ENCODE measurements at places on chromosomes 7 and 10. TPM values are rescaled to one million over a fixed set of nuclear protein-coding genes. Genes with fewer than 3 reads are reported as not detected.

NME8 gene
- not detected for total RNA-seq

ZNF117 gene
- total RNA-seq, result 7.8 TPM

R3HCC1L gene
- total RNA-seq, result 13.0 TPM

CFAP43 gene
- total RNA-seq, result 0.09 TPM

PITRM1 gene
- 78.4 TPM for total RNA-seq

EPC1 gene
- 23.5 TPM for total RNA-seq

NEUROG3 gene
- not detected for total RNA-seq

IGFBP1 gene
- 0.47 TPM for total RNA-seq

MSS51 gene
- total RNA-seq, result 0.54 TPM

C1QL3 gene
- 0.09 TPM for total RNA-seq

CFAP70 gene
- 0.27 TPM for total RNA-seq

NCAPG2 gene
- total RNA-seq, result 24.2 TPM

COL28A1 gene
- not detected for total RNA-seq

VAX1 gene
- not detected for total RNA-seq

ABCA13 gene
- total RNA-seq, result not detected

AP1S1 gene
- 154 TPM for total RNA-seq

IRF5 gene
- 0.28 TPM for total RNA-seq

CPXM2 gene
- total RNA-seq, result 5.1 TPM

KIF11 gene
- 24.6 TPM for total RNA-seq

CACNB2 gene
- not detected for total RNA-seq

ACSM6 gene
- total RNA-seq, result not detected

SPDYE2B gene
- not detected for total RNA-seq

SHOC2 gene
- 45.3 TPM for total RNA-seq

DRGX gene
- total RNA-seq, result not detected

LRRC61 gene
- 0.19 TPM for total RNA-seq

MICALL2 gene
- 13.4 TPM for total RNA-seq

FOXI2 gene
- total RNA-seq, result not detected

LBX1 gene
- not detected for total RNA-seq

TLL2 gene
- 0.09 TPM for total RNA-seq

HOXA6 gene
- 0.36 TPM for total RNA-seq

ADAM12 gene
- 4.2 TPM for total RNA-seq

CXCL12 gene
- total RNA-seq, result 34.2 TPM

ANXA7 gene
- 72.2 TPM for total RNA-seq

ARHGEF35 gene
- 0.56 TPM for total RNA-seq

SYT15B gene
- not detected for total RNA-seq

ZWINT gene
- 16.9 TPM for total RNA-seq

CFTR gene
- total RNA-seq, result not detected

TRPV5 gene
- not detected for total RNA-seq

MYO3A gene
- not detected for total RNA-seq

ZCCHC24 gene
- 2.8 TPM for total RNA-seq

LRMDA gene
- total RNA-seq, result 7.9 TPM

IFIT2 gene
- 1.7 TPM for total RNA-seq

MEPCE gene
- total RNA-seq, result 42.9 TPM

Data from endothelial cell of coronary artery (primary cell).